ENCODE measurements at places on chromosomes 3 and 15.

DNA sequence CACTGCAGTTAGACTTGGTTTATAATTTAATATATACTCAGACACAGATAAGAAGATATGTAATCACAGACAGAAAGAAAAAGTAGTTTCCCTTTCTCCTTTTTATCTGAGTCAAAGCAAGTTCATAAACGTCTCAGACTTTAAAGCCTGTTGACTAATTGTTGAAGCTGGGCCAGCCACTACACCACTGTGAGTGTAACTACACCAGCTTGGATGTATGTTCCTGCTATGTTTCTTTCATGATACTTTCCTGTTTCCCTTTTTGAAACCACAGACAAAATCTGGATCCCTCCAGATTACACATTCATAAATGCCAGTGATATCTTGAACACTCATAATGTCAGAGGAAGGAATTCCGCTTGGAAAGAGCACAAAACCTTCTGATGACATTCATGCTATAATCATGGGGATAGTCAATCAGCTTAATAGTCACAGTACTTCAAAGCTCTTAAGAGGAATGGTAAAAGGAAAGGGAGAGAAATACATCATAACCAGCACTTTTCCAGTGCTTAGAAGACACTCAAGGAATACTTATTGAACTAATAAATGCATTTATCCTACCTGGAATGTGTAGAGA lies 32.0 kb downstream of the KCNMB2 start:
- DNase-seq = no peak

- no peak for DNase-seq
Observed at GRCh38 chr3:151085889-151086483, 522 bp downstream of the MED12L start.

- DNase-seq = no peak
Observed at GRCh38 chr3:69817988-69818387, 78.7 kb downstream of the MITF start.

DNA sequence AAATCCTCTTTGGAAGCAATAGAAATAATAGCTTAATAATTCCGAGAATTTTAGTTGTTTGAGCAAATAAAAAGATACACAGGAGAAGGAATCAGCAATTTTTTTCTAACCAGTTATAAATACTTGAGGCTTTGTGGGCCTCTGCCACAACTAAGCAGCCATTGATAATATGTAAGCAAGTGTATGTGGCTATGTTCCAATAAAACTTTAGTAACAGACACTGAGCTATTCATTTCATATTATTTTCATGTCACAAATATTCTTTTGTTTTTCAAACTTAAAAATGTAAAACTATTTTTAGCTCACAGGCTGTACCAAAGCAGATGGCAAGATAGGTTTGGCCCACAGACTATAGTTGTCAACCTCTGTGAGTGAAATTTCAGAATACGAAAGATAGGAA lies 85.7 kb downstream of the MSL2 start:
- no peak for DNase-seq

- DNase-seq = no peak
Observed at GRCh38 chr15:95995375-95996168, 334.9 kb upstream of the NR2F2 start.

GRCh38 chr3:177069514-177070329 lies 127.6 kb downstream of the TBL1XR1 start:
- no peak for DNase-seq

DNA sequence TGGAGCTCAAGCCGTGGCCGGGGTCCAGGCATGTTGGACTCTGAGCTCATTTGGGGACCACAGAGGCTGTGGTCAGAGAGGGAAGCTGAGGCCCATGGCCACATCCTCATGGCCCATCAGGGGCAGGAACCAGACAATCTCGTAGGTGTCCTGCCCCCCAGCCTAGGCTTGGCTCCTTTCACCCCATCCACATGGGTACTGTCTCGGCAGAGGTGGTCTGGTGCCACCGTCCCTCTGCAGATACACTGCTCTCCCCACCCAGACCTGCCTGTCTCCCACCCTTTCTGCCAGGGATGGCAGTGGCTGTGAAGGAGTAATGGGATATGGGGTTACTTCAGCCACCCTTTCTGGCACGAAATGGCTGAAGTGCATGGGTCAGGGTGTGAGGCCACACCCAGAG lies 7.9 kb downstream of the PRSS50 start:
- no peak for DNase-seq

DNA sequence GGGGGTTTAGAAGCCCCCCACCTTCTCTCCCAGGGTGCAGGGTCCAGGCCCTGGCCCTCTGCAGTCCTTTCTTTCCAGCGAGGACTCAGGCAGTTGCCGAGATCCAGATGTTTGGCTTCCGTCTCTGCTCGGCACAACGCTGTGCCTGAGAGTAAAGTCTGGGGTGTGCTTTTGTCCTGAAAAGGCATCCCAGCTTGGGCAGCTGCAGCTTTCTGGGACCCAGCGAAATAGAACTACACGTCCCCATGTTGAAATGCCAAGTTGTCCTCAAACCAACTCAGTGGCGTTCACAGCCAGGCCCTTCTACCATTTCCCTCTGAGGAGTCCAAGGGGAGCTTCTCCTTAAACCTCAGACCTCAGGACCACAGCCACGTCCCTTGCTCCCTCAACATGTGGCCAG lies 23.1 kb downstream of the FGD5 start:
- DNase-seq = no peak

DNA sequence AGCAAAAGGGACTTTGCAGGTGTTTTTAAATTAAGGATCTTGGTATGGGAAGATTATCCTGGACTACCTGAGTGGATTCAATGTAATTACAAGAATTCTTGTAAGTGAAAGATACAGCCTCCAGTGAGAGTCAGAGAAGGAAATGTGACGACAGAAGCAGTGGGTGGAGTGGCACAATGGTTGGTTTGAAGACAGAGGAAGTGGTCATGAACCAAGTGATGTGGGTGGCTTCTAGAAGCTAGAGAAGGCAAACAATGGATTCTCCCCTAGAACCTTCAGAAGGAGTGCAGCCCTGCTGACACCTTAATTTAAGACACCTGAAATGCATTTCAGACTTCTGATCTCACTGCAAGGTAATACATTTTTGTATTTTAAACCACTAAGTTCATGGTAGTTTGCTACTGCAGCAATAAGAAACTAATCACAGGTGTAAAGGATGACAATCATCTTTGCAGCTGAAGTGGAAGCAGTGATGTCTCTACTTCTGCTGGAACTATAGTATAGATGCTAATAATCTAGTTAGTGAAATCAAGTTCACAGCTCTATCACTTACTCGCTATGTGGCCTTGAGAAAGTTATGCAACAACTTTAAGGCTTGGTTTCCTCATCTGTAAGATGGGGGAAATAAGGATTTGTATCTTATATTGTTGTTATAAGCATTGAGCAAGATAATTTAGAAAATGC lies 403.4 kb upstream of the SUCLG2 start:
- peak; percentile 7 for DNase-seq

DNA sequence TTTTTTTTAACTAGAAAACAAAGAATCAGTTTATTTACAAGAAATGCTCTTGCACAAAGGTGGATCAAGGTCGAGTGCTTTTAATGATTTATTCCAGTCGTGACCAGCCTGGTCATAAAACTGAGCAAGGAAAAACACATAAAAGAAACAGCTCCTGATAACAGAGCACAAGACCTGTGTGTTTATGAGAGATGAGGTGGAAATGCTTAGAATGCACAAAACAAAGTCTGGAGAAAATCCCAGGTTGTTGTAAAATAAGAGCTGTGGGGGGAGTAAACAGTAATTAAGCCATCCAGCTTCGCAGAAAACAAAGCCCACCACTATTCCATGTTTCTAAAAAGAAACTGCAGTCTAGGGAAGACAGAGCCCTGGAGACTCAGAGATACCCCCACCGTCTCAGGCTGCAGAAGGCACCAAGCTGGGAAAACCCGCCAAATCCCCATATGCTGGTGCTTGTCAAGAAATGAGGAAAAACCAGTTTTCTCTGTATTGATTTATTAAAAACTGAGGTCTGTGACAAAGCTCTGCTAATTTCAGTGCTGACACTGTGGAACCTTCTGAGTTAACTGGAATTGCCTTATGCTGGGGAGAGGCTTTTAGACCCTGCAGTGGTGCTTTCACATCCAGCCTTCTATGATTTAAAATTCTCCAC lies 139.3 kb downstream of the ADAMTS17 start:
- DNase-seq = no peak

GRCh38 chr3:86788371-86788770 lies 202.6 kb downstream of the VGLL3 start:
- DNase-seq = no peak

- no peak for DNase-seq
Observed at GRCh38 chr3:61381745-61382392, 130.6 kb upstream of the FHIT start.

DNA sequence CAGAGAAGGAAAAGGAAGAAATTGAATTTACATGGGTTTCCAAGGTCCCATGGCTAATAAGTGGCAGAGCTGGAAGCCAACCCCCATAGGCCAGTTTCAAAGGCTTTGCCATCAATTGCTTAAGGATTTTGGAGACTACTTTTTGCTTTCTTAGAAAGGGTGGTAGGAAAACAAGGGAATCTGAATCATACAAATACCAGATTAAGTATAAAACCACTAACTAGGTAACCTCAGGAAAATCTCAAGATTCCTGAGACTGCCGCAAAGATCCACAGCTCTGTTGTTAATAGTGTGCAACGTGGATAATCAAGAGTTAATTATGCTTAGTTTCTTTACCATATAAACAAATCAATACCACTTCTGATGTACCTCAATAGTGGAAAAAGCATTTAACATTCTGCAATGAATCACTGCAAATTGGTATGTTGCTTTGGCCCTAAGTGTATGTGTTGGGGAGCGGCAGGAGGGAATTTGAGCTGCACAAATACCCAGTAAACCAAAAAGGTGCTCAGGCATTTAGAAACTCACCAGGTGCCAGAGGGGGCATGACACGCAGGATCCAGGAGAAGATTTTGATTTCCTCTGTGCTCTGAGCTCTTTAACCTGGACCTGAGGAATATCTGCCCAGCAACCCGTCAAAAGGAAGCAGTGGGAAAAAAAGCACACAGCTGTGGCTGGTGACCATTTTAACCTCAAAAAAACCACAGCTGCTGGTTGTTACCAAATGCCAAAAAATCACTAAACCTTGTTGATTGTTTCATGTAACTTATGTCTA lies 22.0 kb downstream of the AADAC start:
- no peak for DNase-seq

DNA sequence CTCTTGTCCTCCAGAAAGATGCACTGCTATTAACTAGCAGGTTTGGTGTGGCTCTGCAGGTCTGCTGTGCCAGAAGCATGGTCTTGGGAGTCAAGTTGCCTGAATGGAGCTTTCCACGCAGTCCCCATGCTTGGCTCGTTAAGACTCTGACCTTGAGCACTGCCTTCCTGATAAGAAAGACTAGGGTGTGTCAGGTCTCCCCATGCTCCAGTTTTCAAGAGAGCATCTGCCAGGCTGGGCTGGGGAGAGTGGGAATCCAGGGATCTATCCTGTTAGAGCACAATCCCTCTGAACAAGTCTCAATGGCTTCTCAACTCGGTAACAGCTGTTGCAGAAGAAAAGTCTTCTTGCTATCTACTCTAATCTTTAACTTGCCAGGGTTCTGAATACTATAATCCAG lies 98.2 kb downstream of the TJP1 start:
- no peak for DNase-seq

GRCh38 chr15:22980189-22981050 lies at the start of gene CYFIP1:
CYFIP1 (minus strand) TSS chr15:22980368; CDS start chr15:22947285, 33,083 bp downstream.
- no peak for DNase-seq

DNA sequence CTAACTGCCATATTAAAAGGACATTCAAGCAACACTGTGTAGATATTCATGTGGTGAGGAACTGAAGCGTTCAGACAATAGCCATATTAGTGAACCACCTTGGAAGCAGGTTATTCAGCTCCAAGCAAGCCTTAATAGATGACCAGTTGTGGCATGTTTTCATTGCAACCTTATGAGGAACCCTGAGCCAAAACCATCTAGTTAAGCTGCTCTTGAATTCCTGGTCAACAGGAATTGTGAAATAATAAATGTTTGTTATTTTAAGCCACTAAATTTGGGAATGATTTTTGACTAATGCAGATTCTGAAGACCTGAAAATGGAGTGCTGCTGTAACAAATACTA lies 73.0 kb downstream of the SPRED1 start:
- DNase-seq = no peak

- DNase-seq = no peak
Observed at GRCh38 chr3:58665405-58665804, 1.2 kb downstream of the FAM3D start.

DNA sequence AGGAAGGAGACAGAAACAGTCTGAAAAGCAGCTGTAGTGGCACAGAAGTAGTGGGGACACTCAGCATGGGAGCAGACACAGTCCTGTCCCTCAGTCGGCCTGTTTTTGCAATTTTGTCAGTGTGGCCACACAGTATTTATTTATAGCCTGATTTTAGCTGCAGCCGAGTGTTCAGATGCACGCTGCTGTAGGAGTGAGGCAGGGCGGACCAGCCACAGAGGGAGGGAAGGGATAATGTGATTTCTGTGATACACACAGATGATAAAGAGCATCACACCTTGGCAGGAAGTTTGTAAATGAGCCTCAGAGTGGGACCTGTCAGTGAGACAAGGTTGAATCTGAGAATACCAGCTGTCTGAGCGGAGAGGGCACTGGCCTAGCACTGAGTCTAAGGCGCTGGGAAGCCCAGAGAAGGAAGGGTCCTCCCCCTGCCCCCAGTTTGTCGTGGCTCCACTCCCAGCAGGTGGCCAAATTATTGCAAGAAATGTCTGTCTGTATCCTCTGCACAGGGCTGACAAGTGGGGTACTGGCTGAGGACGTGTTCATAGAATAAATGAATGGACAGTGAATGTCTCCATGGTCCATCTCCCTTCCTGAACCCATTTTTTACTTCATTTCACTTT lies 3.8 kb downstream of the PSTPIP1 start:
- DNase-seq = no peak

DNA sequence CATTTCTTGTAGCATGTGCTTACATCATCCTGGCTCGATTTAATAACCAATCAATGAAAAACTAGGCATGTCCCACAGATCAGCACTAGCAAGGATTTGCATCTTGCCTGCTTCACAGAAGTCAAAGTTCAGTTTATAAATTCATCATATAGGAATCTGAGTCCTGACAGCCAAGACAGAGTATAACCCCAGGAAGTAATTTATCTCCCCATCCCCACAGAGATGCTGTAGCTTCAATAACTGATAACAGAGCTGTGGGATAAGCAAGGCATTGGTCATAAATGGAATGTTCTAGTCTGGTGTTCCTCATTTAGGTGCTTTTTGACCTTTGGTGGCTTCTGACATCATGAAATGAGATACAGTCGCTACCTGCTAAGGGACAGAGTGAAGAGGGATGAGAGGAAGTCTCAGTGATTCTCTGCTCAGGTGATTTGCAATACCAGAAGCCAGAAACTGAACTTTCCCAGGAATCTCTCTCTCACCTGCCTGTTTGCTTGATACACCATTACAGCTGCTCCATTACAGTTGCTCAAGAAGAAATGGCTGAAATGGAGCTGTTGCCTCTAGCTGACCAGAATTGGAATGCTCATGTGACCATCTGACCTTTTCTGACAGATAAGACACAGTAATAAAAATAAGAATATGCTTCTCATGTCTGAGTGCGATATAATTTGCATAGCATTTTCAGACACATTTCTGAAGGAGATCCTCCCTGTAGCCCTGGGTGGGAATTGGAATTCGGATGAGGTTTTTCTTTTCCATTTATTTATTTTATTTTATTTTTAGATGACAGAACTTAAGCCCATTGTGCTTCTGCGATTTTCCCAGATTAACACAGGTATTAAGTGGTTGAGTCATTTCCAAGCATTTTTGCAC lies 217.1 kb upstream of the KCNMB2 start:
- DNase-seq = no peak

Measured in stimulated activated CD8-positive, alpha-beta memory T cell treated with anti-CD3 and anti-CD28 coated beads, Interleukin-7, amount 100 ng/mL, for 1 hour (primary cell).